ENCODE measurements at places on chromosomes 4 and X. TPM values are rescaled to one million over a fixed set of nuclear protein-coding genes. Genes with fewer than 3 reads are reported as not detected.
A peak's percentile ranks its signal among the peaks of the same experiment; 100 is the strongest.

The MAGEA8 gene
- not detected for total RNA-seq

GRCh38 chr4:68570122-68570507 lies 6.0 kb downstream of the UGT2B17 start:
- no peak for DNase-seq

DNA sequence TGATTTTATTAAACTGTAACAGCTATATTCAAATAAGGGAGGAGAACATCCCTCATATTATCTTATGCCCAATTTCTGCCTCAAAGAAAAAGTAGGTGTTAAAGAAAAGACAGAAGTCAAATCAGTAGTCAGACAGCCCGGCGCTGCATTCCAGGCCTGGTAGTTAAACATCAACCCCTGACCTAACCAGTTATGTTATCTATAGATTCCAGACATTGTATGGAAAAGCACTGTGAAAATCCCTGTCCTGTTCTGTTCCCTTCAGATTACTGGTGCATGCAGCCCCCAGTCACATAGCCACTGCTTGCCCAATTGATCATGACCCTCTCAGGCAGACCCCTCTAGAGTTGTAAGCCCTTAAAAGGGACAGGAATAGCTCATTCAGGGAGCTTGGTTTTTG lies 269.9 kb upstream of the GALNT7 start:
- no peak for DNase-seq

DNA sequence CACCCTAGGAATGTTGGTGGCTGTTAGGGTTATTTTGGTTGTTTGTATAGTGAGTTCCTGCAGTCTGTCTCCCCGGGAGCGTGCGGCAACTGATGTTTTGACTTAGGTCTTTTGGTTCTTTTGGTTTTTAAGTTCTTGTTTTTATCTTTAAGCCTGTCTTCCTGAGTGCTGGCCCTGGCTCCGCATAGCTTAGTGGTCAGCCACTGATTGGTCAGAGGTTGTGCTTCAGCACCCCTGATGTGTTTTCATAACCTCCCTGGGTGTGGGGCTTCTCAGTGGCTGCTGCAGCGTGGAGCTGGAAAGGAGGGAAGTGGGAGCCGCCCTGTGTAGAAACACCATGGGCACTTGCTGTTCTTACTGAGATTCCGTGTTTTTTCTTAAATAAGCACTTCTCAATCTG lies 5.1 kb downstream of the PIGG start:
- DNase-seq = no peak

The ASB5 gene
- total RNA-seq = not detected

The SYN1 gene
- 0.35 TPM for total RNA-seq

The FAM184B gene
- not detected for total RNA-seq

DNA sequence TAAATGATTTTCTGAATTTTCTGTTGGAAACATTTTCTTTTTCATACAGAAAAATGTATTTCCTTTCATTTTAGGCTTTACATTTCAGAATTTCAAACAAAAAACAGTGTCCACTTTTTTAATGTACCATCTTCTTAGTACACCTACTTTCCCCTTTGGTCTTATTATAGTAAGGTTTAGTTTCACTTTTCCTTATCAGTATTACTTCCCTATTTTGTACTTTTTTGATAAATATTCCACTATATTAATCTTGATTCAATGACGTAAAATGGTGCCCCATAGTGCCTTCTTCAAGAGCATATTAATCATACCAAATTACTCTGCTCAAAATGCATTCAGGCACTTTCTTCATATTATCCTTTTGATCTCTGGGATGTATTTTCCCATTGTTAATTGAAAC lies 52.5 kb downstream of the BANK1 start:
- no peak for DNase-seq

The GAGE1 gene
- not detected for total RNA-seq

DNA sequence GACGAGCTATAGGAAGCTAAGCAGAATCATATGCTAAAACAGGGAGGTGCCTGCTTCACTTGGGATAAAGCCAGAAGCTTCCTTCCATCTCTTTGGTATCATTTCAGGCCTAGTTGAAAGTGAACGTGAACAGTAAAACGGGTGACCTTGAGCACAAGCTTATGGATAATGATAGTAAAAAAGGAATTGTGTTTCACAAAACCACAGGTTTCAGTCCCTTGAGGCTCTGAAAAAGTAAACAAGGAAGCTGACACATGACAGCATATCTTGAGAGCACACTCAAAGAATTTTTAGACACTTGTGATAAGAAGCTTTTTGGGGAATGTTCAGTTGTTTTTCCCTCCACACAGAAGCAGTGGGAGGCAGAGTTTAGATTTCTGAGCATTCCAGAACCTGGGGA lies 286.1 kb downstream of the DCHS2 start:
- DNase-seq = no peak

The TLR6 gene
- 3.5 TPM for total RNA-seq

The CENPVL1 gene
- not detected for total RNA-seq

GRCh38 chrX:10749113-10749512 lies 128.7 kb upstream of the MID1 start:
- no peak for DNase-seq

- DNase-seq = peak; percentile 10
These were observed 215.3 kb upstream of the TTC29 start for GRCh38 chr4:147160908-147161513.

DNA sequence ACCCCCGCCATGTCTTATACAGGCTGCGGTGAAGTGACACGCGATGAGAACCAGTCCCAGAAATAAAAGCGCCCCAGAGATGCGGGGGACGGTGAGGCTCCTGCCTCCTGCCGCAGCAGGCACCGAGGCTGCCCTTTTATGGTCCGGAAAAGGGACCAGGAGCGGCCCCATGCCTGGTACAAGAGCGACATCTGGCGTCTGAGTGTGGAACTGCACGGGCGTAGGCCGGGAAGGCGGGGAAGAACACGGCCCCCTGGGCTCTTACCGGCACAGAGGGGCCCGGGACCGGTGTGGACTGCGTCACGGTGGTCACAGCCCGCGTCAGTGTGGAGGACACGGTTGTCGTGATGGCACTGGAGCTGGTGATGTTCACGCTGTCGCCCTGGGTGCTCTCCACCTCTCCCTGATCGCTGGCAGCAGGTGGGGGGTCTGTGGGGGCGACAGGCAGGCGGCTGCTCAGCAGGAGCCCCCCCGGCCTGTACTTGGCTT lies 8.9 kb upstream of the RENBP start:
- peak; percentile 73 for DNase-seq

DNA sequence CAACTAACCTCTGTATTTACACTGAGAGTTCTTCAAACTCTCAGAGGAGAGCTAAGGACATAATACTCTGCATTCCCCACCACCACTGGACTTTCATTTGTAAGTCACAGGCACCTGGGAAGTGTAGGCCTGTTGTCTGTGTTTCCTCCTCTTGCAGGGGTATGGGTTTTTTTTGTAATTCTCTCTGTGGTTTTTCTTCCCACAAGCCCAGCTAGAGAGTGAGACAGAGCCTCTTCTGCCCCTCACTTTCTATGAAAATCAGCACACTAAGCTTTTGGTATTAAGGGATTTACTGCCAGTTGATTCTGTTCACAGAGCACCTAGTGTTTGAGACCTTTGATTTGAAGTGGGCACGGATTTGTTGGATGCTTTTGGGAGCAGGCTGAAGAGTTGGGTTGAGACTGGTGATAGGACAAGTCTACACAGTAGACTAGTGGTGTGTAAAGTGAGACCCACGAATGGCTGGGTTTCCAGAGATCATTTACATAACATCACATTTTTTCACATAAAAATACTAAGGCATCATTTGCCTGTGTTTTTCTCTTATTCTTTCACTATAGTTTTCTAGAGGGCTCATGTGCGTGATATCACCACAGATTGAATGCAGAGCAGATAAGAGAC lies 28.9 kb upstream of the WDR17 start:
- DNase-seq = no peak

The WAS gene
- 165 TPM for total RNA-seq

The TREX2 gene
- 3.0 TPM for total RNA-seq

The PTTG2 gene
- total RNA-seq = 2.2 TPM

GRCh38 chr4:94523033-94523580 lies 71.4 kb downstream of the PDLIM5 start:
- no peak for DNase-seq

DNA sequence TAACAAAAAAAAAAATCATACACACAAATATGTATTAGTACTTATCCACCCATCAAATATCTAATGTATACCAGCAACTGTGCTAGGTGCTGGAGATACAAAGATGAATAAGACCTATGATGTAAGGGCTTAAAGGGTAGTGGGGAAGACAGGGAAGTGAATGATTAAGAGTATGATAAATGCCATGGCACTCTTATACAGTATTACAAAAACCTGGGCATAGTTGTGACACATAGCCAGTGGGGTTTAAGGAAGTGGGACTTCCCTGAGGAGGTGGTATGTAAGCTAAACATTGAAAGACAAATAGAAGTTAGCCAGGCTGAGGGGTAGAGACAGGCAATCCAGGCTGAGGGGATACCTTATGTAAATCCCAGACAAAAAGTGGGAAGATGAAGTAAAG lies 23.5 kb downstream of the CHM start:
- no peak for DNase-seq

DNA sequence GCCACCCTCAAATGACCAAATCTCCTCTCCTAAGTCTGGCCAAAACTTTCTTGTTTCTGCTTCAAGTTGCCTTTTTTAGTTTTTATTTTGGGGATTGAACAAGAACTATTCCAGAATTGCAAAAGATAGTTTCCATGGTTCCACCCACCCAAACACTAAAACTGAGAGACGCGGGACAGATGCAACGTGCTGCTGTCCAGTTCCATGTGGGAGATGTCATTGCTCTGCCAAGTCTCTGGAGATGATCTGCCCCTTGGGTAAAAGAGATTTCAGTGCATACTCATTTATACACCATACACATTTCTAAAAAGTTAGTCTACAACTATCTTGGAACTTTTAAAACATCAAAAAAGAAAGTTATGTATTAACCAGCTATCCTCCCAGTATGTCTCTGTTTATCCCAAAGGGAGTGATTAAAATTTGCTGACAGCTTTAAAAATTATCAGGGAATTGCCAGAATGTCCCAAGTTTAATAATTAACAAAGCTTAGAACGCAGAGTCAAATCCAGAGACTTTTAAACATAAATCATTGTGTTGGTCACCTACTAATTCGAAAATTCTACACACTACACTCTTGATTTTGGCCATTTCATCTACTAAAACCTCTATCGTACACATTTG lies 3.2 kb downstream of the MAOB start:
- DNase-seq = no peak

The BEND2 gene
- not detected for total RNA-seq

DNA sequence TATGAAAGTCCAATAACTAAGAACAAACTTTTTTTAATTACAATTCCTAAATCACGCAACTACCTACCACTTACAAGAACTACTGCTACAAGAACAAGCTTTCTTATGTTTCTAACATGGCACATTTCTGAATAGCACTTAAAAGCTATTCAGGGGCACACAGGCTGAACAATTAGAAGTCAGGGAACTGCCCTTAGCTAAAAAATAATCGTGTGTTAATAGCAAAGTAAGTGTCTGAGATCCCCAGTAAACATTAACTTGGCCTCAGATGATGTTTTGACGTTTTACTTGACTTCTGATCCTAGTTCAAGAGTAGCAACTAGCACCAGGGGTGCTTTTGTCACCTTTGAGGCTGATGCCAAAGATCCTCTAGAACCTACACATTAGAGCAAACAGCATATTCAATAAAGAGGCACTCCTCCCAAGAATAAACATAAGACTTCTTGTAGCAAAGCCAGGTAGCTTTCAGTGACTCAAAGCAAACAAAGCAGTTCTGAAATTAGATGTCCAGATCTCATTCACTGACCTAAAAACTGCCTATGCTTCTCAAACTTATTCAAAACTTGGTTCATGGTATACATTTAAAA lies 16.2 kb downstream of the SPOCK3 start:
- no peak for DNase-seq

- no peak for DNase-seq
These were observed 28.0 kb upstream of the AFAP1 start for GRCh38 chr4:7967501-7968261.

- no peak for DNase-seq
These were observed 30.1 kb downstream of the RTL5 start for GRCh38 chrX:72101597-72102037.

DNA sequence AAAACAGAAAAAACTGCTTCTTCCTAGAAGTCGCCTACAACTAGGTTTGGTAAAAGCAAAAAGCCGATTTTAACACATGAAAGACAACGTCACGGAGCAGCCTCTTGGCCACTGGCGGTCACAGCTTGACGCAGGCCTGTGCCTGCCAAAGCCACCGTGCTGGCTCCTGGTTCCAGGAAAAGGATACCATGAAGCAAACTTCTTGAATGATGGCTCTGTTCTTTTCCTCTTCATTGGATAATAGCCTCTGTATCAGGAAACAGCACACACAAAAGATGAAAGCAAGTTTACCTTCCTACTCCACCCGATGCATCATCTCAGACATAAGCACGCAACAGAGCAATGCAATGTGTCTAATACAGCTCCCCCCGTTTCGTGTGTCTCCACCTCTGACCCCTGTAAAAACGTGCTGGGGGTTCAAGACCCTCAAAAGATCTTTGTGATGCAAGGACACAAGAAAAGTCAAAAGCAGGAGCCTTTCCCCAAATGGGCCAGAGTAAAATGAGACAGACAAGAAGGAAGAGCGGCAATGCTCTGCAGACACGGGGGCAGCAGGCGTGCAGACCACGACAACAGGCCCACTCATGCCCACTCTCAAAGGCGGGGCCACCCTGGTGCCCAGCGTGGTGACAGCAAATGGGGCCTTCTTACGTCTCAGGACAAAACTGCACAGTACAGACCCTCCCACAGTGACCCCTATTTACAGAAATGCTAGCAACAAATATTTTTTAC lies 19.4 kb downstream of the GAK start:
- DNase-seq = no peak

- DNase-seq = peak; percentile 24
These were observed at the start of gene NEXMIF for GRCh38 chrX:74925225-74926088. Gene NEXMIF (minus strand): TSS chrX:74925452.

GRCh38 chrX:70166601-70167590 lies 10.4 kb upstream of the DGAT2L6 start:
- peak; percentile 6 for DNase-seq

GRCh38 chr4:61590881-61591280 lies 390.8 kb downstream of the ADGRL3 start:
- DNase-seq = no peak
